ENCODE measurements at places on chromosomes 13 and 19.

DNA sequence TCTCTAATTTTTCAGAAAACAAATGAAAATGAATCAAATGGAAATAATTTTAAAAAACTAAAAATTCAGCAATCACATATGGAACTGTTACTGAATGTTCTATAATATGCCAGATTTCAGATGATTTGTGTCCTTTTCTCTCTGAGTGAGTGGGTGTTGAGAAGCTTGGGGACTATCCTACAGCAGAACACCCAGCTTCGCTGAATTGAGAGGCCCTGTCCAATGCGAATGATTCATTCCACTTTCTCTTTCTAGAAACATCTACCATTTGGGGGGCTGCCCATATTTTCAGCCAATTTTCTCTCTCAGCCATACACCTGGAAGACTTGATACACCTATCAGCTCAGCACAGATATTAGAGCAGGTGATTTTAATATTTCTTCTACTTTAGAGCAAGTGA is 1666.7 kb downstream of the EFNB2 start:
- DNase-seq, result no peak

GRCh38 chr19:18161636-18162002 is 8.7 kb downstream of the PIK3R2 start:
- no peak for DNase-seq

DNA sequence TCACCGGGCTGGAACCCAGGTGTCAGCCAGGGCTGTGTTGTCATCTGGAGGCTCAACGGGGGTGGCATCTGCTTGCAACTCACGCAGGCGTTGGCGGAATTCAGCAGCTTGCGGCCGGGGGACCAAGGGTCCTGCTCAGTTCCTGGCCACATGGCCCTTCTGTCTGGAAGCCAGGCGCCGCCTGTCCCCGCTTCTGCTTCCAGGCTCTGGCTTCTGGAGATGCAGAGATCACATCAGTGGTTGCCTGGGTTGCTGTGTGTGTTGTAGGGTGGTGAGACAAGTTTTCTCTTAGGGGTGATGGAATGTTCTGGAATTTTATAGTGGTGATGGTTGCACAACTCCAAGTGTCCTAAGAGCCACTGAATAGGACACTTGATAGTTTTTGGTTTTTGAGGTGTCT is 5.0 kb downstream of the ADAT3 start:
- no peak for DNase-seq

DNA sequence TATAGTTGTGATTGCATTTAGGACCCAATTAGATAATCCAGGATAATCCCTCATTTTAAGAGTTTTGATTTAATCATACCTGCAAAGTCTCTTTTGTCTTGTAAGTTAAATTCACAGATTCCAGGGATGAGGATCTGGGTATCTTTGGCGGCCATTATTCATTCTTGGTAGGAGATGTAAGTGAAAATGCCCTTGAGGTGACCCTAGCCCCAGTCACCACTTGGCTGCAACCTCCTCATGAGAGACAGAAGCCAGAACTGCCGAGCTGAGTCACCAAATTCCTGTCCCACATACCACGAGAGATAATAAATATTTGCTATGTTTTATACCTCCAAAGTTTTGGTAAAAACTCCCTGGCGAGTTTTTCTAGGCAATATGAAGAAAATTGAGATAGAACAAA is 389.4 kb downstream of the RFC3 start:
- DNase-seq, result no peak

DNA sequence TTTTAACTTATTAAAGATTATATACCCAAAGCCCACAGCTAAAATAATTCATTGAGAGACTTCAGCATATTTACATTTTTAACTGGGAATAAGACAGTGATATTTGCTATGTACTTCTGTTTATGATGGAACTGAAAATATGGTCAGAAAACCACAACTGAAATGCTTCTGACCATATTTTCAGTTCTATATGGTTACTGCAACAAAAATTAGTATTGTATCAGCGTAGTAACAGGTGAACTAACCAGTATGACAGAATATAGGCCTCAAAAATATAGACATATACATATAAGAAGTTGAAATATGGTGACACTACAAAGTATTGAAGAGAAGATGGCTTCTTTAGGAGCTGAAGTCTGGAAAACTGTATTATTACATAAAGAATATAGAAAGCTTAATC is 857.4 kb downstream of the OLFM4 start:
- DNase-seq, result no peak

GRCh38 chr19:45102481-45102880 is 9.5 kb downstream of the PPP1R37 start:
- DNase-seq, result no peak
